ENCODE measurements at places on chromosomes 13 and 19. TPM values are rescaled to one million over a fixed set of nuclear protein-coding genes. Genes with fewer than 3 reads are reported as not detected.

Gene KIR3DL2
- polyA plus RNA-seq, result not detected

DNA sequence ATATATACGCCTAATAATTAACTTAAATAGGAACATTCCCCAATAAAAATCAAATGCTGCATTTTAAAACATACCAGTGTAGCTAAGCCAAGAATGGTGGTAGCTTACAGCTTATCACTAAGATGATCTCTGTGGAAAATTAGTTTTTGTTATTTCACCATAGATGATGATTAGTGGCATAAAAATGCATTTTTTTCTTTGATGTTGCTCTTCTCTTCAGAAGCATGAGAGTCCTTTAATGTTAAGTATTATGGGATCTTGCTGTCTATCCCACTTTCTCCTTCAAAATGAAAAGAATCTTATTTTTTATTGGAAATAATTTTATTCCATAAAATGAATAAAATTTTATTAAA is 731.0 kb downstream of the SLITRK1 start:
- no peak for DNase-seq
- H3K36me3 ChIP-seq, result no peaks in the 10 kb centered on the region
- H3K27ac ChIP-seq, result no peak overlapping the region
- no peaks in the 10 kb centered on the region for H3K27me3 ChIP-seq

DNA sequence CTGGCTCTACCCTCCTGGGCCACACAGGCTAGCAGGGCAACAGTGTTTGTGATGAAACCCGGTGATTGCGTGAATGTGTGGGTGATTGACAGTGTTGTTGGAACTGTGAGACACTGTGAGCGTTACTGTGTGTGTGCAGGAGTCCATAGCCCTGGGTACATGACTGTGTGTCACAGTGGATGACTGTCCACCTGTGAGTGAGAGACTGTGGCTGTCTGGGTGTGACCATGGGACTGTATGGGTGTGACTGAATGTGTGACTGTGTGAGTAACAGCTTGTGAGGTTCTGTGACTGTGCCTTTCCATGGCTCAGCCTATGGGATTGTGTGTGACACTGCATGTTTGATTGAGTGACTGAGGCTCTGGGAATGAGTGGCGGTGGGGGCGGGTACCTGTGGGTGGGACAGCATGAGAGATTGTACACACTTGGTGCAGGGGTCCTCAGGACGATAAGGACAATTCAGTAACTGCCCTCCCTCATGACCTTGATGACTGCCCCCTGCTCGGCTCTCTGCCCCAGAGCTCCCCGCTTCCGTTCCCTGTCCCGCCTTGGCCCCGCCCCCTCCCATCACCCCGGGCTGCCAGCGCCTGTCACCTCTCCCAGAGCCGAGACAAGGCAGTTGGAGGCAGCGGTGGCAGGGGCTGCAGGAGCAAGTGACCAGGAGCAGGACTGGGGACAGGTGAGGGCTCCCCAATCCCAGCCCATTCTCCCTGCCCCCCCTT is at the start of gene GIPR:
Gene GIPR, plus strand, starts transcription at position 602 of the 722 bp plus-strand sequence. CDS start 1,300 bp downstream, outside the sequence.
- peak within 1 kb of the TSS; percentile 36 for H3K4me3 ChIP-seq
- no peaks in the 10 kb centered on the region for H3K4me1 ChIP-seq
- peak; percentile 51 for DNase-seq
- peaks cover 3% of the 10 kb centered on the region for H3K27me3 ChIP-seq

- H3K27ac ChIP-seq, result no peak overlapping the region
- H3K4me3 ChIP-seq, result no peak overlapping the region
- no peak for DNase-seq
- H3K4me1 ChIP-seq, result no peaks in the 10 kb centered on the region
- no peaks in the 10 kb centered on the region for H3K36me3 ChIP-seq
- H3K27me3 ChIP-seq, result no peaks in the 10 kb centered on the region
These were observed 118.3 kb upstream of the STARD13 start for GRCh38 chr13:33403807-33404362.

DNA sequence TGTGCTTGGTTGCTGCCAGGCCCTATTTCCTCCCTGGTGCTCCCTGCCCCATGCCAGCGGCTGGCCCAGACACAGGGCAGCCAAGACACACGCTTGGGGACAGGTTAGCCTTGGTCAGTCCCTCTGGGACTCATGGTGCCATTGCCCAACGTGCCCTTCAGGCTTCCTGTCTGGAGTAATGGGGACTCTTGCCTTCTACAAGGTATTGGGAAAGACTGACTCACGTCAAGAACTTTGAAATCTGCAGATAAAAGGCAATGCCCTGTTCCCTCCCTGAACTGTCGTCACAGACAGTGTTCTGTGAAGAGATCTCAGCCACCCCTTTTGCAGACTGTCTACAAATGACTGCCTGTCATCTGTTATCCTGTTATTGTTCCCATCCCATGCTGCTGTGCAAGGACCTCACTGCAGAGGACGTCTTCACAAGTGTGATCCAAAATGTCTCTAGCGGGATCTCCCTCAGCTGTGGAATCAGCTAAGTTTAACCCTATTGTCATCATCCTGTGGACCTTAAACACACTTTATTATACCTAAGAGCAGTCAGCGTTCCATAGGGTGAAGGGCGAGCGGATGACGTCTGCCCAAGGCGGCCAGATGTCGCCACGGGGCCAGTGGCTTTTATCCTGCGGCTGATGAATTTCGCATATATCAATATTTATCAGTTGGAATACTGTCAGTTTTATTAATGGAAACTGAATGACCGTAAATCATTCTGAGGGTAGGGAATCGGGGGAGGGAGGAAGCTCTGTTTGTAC is 59.0 kb downstream of the GSX1 start:
- H3K27ac ChIP-seq, result peak overlapping the region; percentile 77
- DNase-seq, result peak; percentile 94
- no peaks in the 10 kb centered on the region for H3K36me3 ChIP-seq
- peak overlapping the region; percentile 5 for H3K4me3 ChIP-seq

DNA sequence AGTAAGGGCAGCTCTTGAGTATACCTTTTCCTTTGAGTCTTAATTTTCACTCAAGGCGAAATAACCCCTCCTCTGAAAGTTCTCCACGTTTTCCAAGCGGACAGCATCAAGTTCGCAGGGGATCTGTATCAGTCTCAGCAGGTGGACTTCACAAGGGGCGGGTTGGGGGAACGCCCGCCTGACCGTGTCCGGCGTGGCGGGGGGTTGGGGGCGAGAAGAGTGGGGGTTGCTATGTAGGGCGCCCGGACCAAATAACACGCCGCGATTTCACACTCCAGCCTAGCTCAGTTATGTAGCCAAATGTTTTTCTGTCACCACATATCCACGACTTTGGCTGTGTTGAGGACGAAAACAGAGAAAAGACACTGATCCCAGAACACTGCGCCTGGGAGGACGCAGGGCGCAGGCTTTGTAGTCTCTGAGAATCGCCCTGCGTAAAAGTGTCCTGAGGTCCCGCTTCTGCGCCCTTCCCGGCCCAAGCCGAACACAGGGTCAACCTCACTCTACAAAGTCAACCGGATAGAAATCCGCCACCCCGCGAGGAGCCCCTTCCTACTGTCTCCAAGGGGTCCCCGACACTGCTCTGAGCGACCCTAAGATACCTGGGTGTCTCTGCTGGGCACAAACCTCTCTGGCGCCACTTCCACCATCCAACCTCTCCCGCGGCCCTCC is 524 bp downstream of the RUBCNL start:
- no peaks in the 10 kb centered on the region for H3K36me3 ChIP-seq
- H3K4me1 ChIP-seq, result peaks cover 4% of the 10 kb centered on the region
- H3K27ac ChIP-seq, result peak overlapping the region; percentile 0
- no peak for DNase-seq
- H3K4me3 ChIP-seq, result peak overlapping the region; percentile 58

DNA sequence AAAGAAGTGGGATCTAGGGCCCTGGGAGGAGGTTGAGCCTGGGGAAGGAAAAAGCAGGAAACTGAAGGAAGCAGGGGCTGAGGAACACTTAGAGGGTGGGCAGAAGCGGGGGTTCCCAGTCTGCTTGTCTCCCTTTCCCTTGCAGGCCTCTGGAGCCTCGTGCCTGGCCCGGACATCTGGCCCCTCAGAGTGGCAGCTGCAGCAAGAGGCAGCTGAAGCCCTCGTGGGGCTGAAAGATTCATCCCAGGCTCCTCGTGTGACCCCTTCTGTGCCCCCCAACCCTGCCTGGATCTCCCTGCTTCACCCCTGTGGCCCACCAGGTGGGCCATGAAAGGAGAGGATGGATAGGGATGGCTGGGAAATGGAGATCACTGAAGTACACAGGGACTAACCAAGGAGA is 5.5 kb downstream of the DMRTC2 start:
- H3K27me3 ChIP-seq, result peaks cover 8% of the 10 kb centered on the region
- H3K4me3 ChIP-seq, result no peak overlapping the region
- no peak for DNase-seq
- no peaks in the 10 kb centered on the region for H3K4me1 ChIP-seq

- H3K27me3 ChIP-seq, result no peaks in the 10 kb centered on the region
- H3K4me1 ChIP-seq, result peaks cover 3% of the 10 kb centered on the region
- H3K36me3 ChIP-seq, result no peaks in the 10 kb centered on the region
- no peak overlapping the region for H3K27ac ChIP-seq
- no peak for DNase-seq
These were observed 1.6 kb upstream of the ADAMTS10 start for GRCh38 chr19:8611877-8612806.

DNA sequence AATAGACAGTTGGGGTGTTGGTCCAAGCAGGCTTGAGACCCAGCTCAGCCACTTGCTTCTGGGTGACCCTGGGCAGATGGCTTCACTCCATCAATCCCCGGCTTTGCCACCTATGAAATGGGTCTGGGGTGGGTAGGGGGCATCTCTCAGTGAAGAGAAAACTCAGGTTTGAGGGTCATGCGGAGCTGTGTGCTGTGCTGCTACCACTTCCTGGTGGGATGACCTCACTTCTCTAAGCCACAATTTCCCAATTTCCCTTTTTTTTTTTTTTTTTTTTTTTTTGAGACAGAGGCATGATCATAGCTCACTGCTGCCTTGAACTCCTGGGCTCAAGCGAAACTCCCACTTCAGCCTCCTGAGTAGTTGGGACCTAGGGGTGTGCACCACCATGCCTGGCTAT is 4.6 kb upstream of the PLAUR start:
- no peak overlapping the region for H3K4me3 ChIP-seq
- no peak for DNase-seq
- no peaks in the 10 kb centered on the region for H3K36me3 ChIP-seq
- H3K4me1 ChIP-seq, result no peaks in the 10 kb centered on the region
- peak overlapping the region; percentile 95 for H3K27ac ChIP-seq

DNA sequence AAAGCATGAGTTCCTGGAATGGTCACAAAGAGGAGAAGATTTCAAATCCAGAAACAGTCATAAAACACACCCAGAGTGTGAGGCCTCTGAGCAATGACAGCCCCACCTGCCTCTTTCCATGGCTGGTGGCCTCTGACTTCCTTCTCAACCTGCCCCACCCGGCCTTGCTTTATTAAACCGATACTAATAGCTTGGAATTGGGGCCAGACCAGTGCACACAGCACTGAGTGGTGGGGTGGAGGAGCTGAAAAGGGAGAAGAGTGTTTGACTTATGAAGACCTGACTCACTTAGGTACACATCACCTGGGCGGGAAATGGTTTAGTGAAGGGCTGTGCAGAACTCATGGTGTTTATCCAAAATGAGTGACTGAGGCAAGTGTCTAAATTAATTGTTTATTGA is 20.7 kb upstream of the CEACAM6 start:
- no peak overlapping the region for H3K4me3 ChIP-seq
- H3K4me1 ChIP-seq, result peaks cover 2% of the 10 kb centered on the region
- H3K27ac ChIP-seq, result peak overlapping the region; percentile 17
- H3K36me3 ChIP-seq, result no peaks in the 10 kb centered on the region

DNA sequence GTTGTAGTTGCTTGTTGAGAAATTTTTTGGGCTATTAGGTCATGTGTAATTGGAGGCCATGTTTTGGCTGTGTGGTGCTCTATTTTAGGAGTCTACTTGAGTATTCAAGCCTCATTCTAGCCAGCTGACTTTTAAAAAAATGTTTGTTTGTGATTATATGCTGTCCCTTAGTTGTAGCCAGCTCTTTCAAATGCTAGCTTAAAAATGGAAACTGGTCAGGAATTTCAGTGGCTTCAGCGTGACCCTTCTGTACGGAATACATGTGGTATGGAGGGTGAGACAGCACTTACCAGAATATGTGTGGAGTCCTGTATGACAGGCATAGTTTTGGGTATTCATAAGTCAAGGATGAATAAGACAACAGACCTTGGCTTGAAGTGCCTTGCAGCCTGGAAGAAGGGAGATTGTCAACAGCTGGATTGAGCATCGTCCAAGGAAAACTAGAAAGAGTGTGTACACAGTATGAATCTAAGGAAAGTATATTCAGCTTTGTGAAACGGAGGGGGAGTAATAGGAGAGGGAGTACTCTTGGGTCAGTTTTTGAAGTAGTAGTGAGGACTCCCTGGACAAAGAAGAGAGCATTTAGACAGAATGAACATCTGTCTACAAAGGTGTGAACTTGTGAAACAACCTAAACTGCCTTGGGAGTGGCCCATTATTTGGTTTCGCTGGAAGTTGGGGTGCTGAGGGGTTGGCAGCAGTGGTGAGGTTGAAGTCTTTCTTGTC is 20.0 kb upstream of the WTIP start:
- no peak overlapping the region for H3K4me3 ChIP-seq
- peak overlapping the region; percentile 34 for H3K27ac ChIP-seq
- DNase-seq, result no peak
- peaks cover 25% of the 10 kb centered on the region for H3K36me3 ChIP-seq
- H3K27me3 ChIP-seq, result no peaks in the 10 kb centered on the region

GRCh38 chr13:63124863-63125262 is 1709.2 kb upstream of the PCDH20 start:
- no peaks in the 10 kb centered on the region for H3K4me1 ChIP-seq
- H3K36me3 ChIP-seq, result no peaks in the 10 kb centered on the region
- peak; percentile 5 for DNase-seq
- no peaks in the 10 kb centered on the region for H3K27me3 ChIP-seq

Gene UFM1
- 32.2 TPM for polyA plus RNA-seq

- peaks cover 8% of the 10 kb centered on the region for H3K4me1 ChIP-seq
- H3K27ac ChIP-seq, result peak overlapping the region; percentile 6
- no peak overlapping the region for H3K4me3 ChIP-seq
- no peaks in the 10 kb centered on the region for H3K27me3 ChIP-seq
- no peak for DNase-seq
These were observed 27.1 kb downstream of the STK24 start for GRCh38 chr13:98549728-98550317.

DNA sequence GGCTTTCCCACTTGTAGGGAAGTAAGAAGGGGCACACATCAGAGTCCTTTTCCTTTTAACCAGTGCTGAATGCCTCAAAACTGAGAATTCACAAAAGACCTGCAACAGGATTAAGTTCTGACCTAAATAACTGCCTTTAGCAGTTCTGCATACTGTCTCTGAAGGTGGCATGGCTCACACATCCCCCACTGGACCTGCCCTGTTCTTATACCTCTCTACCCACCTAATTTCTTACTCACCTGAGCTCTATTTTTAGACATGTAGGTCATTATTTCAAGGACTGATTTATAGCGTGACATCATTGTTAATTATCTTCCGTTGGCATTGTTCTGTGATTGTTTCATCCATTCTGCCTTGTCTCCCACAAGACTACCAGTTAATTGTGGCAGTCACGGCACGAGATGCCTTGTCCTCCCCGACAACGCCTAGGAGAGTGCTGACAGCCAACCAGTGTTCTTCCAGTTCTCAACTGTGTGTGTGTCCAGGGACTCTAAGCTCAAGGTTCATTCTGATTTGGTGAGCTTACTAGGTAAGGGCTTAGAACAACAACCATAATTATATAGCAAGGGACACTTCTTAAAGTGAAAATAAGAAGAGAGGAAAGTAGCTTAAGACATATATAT is 27.1 kb upstream of the UBL3 start:
- no peaks in the 10 kb centered on the region for H3K27me3 ChIP-seq
- peaks cover 2% of the 10 kb centered on the region for H3K4me1 ChIP-seq
- no peak overlapping the region for H3K4me3 ChIP-seq
- peak overlapping the region; percentile 58 for H3K27ac ChIP-seq
- peak; percentile 94 for DNase-seq

Measured in small intestine (tissue), 16 donors.